NCI-H774 (cell line): ENCODE measurements at places on chromosomes 1 and 21.

DNA sequence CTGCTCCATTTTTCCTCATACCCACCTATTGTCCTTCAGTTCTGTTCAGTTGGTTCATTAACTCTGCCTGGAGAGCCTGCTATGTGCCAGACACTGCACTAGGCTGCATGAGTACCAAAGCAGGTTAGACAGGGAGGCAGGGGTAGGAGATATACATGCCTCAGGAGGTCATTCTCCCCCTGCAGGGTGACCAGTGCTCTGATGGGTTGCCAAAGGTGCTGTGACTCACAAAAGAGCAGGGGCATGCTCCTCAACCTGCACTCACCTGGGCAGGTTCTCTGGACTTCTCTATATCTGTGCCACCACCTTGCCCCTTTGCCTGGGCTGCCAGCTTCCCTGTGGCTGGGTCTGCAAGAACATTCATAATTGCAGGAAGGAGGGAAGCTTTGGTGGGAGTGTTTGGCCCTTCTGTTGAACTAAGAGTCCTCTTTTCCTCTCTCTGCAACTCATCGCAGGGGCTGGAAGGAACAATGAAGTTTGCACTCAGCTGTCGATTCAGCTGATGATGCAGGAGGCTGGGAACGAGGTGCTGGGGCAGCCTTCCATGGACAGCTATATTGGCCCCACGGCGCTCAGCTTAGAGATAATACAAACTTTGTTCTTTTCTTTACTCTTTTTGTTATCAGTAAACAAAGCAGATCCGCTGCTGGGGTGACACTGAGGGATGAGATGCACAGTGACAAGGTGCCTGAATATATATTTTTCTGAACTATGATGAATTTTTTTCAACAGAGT is 356.4 kb upstream of the PLXNA2 start:
- no peak for DNase-seq

DNA sequence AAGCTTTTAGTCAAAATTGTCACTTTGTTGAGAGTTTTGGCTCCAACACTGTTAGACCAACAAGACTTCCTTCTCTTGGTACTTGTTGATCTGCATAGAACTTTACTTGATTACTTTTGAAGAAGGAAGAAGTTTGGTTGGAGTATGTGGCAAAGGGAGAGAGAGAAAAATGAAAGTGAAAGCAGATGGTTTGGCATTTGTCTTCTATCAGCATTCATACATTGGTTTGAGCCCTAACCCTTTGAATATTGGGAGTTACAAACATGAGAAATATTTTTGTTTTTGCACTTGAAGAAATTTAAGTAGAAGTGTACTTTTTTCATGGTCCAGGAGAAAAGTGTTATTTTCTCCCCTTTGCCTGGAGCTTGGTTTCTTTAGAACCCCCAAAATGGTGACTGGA is 169.8 kb downstream of the ADGRL4 start:
- DNase-seq, result no peak

- DNase-seq, result no peak
These were observed 213.7 kb upstream of the CSF3R start for GRCh38 chr1:36696261-36696940.

GRCh38 chr1:28933918-28934317 is 19.5 kb downstream of the EPB41 start:
- DNase-seq, result no peak

DNA sequence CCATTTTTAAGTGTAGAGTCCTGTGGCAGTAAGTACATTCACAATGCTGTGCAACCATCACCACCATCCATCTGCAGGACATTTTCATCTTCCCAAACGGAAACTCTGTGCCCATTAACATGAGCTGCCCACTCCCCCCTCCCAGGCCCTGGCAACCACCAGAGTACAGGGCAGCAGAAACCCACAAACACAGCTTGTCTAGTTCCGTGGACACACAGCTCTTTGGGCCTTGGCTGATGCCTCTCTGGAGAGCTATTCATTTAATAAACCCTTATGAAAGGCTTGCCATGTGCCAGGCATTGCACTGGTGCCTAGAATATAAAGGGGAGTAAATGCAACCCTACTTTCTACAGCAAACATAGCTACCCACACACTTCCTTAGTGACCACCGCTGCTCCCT is 28.0 kb downstream of the STUM start:
- no peak for DNase-seq

DNA sequence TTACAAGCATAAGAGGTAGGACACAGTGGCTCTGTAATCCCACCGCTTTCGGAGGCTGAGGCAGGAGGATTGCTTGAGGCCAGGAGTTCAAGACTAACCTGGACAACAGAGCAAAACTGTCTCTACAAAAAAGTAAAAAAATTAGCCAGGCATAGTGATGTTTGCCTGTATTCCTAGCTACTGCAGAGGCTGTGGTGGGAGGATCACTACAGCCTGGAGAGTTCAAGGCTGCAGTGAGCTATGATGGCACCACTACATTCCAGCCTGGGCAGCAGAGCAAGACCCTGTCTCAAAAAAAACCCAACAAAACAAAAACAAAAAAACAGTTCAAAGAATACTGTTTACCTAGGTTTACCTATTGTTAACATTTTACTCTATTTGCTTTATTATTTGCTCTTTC is 37.4 kb downstream of the CLIC4 start:
- no peak for DNase-seq

- DNase-seq, result no peak
These were observed 11.6 kb downstream of the IL6R start for GRCh38 chr1:154416471-154417337.

- DNase-seq, result no peak
These were observed 98.3 kb downstream of the DUSP10 start for GRCh38 chr1:221643404-221644144.

GRCh38 chr1:192787914-192788585 is 20.8 kb upstream of the RGS2 start:
- DNase-seq, result no peak

DNA sequence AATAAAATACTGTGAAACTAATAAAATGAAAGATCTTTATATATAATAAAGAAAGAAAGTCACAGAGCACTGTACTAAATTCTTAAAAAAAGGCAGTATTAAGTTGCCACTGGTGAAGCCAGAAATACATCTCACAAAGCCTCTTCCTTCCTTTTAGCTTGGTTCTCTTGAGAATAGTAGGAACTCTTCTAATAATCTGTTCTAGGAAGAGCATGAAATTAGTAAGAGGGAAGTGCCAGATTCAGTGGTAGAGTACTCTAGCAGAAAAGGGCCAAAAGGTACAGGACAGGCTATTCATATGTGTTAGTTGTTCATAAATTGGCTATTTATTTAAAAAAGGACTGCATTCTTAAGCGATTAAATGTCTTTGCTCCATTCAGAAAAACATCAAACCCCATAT is 33.7 kb downstream of the CTTNBP2NL start:
- no peak for DNase-seq

- peak; percentile 8 for DNase-seq
These were observed 82.3 kb downstream of the TM2D1 start for GRCh38 chr1:61642475-61643232.

GRCh38 chr1:2585318-2586092 is 1.1 kb upstream of the PRXL2B start:
- DNase-seq, result peak; percentile 1

DNA sequence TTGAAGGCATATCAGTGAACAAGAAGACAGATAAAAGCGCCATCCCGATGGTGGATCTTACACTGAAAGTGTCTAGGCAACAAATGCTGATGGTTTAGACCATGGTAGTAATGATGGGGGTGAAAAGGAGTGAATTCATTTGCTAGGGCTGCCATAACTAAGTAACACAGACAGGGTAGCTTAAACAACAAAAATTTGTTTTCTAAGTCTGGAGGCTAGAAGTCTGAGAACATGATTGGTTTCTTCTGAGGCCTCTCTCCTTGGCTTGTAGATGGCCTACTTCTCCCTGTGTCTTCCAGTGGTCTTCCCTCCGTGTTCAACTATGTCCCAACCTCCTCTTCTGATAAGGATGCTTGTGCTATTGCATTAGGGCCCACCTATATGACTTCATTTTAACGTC is 13.4 kb upstream of the RAB3B start:
- DNase-seq, result no peak

GRCh38 chr1:155938220-155938627 is 3.2 kb upstream of the RXFP4 start:
- DNase-seq, result peak; percentile 28

DNA sequence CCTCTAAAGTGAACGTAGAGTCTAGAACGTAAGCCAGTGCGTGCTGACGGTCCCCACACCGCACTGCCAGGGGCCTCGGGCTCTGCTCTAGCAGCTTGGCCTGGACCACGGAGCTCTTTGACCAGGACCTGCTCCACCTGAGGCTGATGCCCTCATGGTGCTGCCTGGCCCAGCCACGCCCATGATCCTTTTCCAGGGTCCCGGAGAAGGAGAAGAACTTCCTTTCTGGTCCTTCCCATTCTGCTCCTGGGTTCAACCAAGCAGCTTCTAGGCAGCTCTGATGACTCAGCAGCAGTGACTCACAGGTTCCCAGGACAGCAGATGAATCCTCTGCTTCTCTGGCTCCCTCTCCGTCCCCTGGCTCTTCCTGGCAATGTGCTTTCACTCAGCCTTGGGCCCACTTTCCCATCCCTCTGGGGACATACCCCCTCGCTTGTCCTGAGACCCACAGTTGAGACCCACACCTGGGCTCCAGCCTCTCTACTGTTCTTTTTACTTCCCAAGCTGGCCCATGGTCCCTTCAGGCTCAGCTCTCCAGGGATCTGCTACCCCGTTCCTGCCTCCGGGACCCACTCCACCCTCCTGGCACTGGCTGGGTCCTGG is 246.3 kb upstream of the RAB4A start:
- DNase-seq, result no peak

DNA sequence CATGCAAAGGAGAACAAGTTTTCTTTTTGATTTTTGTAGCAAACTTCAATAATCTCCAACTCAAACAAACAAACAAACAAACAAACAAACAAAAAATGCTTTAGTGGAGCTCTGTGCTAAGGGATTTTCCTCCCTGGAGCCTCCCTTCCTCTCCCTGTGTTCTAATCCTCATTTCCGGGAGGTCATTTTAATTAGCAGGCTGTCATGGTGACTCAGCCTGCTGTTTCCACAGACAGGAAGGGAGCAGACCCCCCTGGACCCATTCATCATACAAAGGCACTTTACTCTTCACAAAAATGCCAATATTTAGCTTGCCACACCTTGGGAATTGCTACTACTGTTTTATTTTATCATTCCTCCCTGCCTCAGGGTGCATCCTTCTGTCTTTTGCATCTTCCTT is 61.0 kb upstream of the SPATA6 start:
- no peak for DNase-seq

- DNase-seq, result no peak
These were observed 66.7 kb downstream of the CCDC30 start for GRCh38 chr1:42529724-42530181.

DNA sequence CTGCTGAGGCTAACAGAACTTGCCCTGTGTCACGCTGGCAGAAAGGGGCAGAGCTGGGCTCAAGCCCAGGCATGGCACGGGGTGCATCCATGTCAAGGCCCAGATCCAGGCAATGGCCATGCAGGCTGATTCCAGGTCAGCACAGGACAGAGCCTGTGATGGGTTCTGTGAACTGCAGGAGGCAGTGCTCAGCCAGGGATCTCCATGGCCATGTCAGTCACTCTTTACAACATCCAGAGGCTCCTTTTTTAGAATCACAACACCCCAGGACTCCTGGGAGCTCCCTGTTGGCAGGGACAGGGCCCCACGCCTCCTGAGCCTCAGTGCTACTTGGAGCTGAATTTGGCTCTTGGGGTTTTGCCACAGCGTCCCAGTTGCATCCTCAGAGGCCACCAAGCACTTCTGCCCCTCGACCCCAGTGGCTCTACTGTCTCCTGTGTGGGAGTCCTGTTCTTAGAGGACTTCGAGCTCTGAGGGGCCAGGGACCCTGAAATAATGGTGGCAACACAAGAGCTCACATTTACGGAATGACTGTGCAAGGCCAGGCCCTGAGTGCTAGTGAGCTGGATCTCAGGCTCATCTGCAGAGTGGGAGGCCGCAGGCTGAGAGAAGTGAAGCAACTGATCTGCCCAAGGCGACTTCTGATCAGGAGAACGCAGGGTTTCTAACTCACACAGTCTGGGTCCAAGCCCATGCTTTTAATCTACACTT is 211.5 kb downstream of the TRABD2B start:
- DNase-seq, result no peak

- no peak for DNase-seq
These were observed 5.3 kb downstream of the GPR37L1 start for GRCh38 chr1:202127836-202128622.

- DNase-seq, result no peak
These were observed 4.1 kb downstream of the TIE1 start for GRCh38 chr1:43304771-43305300.

- DNase-seq, result no peak
These were observed 459.9 kb upstream of the NFIA start for GRCh38 chr1:60622486-60622885.

DNA sequence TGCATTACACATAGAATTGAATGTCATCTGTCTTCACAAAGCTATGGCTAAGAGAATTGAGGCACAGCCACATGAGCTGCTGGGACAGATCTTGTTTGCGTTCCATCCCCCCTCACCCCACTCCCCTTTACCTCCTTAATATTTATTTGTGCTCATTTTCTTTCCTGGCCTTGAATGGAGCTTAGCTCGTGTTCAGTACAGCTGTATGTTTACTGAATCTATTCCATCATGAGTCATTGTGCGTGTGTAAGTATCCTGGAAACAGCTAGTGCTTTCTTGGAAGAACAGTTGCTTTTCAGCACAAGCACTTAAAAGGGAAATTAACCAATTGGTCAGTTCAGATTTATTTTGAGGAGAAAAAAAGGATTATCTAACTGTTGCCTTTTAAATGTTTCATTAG is 14.7 kb downstream of the PROX1 start:
- DNase-seq, result peak; percentile 64

DNA sequence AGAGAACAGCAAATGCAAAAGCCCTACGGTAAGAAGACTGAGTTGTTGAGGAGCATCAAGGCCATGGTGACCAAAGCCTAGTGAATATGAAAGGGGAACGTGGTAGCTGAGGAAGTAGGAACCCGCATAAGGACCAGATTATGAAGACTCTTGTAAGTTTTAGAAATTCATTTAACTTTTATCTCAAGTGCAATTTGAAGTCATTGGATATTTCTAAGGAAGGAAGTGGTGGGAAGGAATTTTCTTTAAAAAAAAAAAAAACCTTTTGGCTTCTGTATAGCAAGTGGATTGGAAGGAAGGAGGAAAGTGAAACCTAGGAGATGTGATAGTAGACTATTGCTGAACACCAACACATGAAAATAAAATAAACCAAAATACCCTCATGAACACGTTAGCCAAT is 119.0 kb downstream of the TNFSF18 start:
- DNase-seq, result no peak
